ENCODE measurements at places on chromosomes 13 and 19.

DNA sequence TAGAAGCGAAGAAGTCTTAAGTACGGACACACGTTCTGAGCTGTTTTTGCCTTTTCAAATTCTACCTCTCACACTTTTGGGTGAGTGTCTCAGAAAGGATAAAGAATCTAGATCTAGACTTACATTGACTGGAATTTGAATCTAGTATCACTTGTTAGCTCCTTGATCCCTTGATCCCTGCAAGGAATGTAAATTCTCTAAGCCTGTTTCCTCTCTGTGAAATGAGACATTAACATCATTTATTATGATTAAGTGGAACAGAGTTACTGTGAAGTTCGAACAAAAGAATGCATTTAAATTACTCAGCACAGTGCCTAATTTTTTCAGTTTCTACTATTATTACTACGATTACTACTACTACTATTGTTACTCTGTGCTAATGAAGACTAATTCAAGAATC, 86.6 kb upstream of the POSTN start:
- DNase-seq = no peak

DNA sequence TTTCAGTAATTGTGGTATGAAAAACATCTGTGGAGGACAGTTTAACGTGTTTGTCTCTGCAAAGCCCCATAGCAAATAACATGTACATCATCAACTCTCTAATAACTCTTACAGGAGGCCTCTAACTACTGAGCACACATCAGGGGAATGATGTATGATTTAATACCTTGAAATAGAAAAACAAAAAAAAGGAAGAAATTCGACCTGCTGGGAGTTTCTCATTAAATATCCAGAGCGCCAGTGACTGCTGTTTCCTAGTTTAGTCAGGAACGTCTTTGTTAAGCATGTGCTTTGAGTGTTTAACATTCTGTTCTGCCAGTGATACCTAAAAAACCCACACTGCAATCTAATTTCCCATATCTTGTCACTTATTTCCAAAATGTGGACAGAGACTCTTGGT, 235.4 kb downstream of the PCDH20 start:
- no peak for DNase-seq

GRCh38 chr13:97758317-97758716, 195.2 kb upstream of the IPO5 start:
- no peak for DNase-seq

DNA sequence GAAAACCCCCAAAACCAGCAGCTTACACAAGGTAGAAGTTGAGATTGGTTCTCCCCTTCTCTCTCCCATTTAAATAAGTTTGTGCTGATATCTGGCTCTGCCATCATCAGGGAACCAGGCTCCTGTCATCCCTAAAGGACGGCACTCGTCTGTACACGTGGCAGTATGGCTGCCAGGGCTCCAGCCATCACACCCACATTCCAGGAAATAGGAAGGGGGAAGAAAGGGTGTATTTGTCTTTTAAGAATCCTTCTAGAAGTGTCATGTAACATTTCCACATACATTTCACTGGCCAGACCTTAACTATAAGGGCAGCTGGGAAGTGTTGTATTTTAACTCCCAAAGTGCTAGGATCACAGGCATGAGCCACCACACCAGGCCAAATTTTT, 10.1 kb downstream of the SPC24 start:
- no peak for DNase-seq

DNA sequence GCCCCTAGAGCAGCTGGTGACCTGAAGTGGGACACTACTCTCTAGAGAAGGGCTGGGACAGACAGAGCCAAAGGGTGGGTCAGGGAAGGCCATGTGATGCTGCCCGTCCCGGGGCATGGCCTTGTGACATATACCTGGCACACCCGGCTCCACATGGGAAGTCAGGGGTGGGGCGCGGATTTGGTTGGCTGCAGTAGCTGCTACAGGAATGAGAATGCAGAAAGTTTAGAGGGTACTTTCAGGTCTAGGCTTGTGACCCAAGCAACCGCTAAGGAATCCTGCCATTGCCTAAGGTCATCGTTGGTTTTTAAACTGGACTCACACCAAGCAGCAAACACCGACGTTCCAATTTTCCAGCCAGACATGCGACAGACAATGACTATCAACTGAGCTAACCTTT, 25.9 kb downstream of the RCBTB2 start:
- no peak for DNase-seq

All from T1000 (cell line).